Activated T-cell treated with anti-CD3 and anti-CD28 coated beads, Interleukin-2, amount 50 U/mL, for 72 hours (primary cell): ENCODE measurements at places on chromosomes 4 and X. TPM values are rescaled to one million over a fixed set of nuclear protein-coding genes. Genes with fewer than 3 reads are reported as not detected.

DNA sequence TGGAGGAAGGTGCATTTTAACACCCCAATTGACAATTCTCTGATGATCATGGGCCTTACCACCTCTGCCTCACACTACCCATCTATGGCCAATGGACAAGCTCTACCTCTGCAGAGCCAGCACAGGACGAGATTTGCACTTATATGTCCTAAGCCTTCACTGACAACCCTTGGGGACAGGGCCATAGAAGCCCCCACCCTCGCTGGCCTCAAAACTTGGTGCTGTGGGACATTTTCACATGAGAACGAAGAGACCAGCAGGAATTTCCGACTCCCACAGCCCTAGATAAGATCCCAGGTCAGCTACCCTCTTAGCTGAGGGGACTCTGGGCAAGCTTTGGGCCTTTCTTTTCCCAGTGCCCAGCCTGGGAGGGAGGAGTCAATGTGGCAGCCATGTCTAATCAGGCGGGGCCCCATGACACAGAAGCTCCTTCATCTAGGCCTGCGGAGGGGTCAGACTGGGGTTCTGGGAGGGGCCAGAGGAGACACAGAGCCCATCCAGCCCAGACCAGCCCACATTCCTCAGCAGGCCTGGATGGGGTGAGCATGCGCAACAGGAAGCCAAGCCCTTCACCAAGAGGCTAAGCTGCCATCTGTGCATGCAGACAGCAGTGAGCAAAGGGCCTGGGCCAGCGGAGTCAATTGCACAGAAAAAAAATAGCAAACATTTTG, 12.1 kb downstream of the PJA1 start:
- no peak for DNase-seq

Gene STIM2
- total RNA-seq = 39.6 TPM

Gene CCKAR
- not detected for total RNA-seq

DNA sequence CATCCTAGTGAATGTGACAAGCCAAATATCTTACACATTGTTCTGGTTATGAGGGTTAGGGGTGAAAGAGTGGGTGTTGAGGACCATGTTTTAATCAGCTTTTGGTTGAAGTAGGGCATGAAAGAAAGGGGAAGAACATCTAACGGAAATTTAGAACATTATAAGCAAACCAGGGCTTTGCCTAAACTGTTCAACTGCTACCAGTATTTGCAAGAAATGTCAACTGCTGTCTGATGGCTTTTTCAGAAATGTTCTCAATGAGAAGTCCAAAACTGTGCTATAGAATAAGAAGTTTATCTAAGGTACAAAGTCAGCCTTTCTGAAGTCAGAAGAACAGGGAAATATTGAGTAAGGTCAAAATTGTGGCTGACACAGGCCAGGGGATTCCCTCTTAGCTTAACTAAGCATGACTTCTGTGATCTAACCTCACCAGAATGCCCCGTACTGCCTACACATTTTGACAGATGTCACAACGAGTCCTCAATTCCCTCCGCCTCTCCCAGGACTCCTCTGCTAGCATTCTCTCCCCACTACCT, 67.1 kb downstream of the DTHD1 start:
- DNase-seq = peak; percentile 63

Gene OTUD6A
- not detected for total RNA-seq

Gene TMSB15A
- 0.62 TPM for total RNA-seq

Gene UGT2B15
- total RNA-seq = not detected

DNA sequence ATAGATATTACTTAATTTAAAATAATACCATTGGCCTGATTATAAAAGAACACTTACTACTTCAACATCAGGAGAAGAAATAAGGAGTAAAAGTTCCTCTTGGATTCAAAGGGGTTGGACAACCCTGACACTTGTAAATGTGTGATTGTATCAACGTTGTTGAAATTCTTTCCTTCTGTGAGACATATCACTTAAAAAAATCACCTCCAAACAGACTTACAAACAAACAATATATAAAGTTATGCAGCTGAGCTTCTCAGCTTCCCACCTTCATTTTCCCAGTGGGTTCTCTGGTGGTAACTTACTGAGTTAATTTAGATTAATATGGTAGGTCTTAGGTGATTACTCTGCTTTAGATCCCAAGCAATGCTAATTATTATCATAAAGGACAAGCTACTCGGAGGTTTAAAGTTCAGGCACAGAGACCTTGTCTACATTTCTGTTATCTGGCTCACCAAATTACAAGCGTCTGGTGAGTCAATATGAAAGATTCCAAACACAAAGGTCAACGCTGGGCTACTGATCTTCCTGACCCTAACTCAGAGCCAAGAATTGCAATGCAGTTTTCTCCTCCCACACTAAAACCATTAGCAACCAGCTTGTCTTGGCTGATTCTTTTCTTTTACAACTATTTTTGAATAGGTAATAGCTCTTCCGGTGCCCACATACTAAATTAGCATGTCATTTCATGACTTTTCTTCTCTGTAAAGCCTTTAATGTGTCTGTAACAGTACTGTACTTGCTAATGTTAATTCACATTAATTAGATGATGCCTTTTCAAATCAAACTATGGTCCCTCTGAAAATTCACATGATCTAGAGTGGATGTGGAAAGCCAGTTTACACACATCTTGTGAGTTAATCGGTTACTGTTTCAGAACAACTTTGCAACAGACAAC, 157.6 kb downstream of the RASL11B start:
- DNase-seq = no peak

DNA sequence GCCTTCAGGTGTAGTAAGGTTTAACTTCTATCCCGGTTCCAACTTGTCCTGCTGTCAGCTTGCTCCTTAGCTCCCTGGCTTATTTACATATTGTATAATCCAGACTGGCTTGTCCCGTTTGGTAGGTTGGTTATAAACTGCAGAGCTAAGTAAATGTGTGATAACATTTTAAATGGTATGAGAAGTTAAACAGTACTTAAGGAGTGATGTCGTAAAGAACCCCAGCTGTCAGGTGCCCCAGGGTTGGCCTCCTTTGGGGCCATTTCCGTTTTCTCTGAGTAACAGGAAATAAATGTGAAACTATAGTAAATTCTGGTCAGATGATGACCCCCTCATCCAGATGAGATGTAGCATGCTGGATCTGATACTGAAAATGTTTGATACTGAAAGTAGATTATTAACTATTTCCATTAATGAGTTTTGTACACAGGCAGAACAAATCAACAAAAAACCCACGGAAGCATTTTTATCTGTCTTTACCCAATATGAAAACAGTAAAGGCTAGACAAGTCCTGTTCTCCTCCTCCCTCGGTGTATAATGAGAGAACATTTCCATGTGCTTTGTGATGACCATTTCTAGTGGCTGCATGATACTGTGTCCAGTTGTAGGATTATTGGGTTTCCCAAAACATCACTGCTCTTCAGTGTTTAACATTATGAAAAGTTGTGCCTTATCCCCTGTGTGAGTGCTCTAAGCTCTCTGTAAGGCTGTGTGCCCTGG, 22.4 kb downstream of the GAB1 start:
- peak; percentile 52 for DNase-seq

- no peak for DNase-seq
Observed at GRCh38 chrX:136856551-136856950, 24.0 kb downstream of the RBMX start.

DNA sequence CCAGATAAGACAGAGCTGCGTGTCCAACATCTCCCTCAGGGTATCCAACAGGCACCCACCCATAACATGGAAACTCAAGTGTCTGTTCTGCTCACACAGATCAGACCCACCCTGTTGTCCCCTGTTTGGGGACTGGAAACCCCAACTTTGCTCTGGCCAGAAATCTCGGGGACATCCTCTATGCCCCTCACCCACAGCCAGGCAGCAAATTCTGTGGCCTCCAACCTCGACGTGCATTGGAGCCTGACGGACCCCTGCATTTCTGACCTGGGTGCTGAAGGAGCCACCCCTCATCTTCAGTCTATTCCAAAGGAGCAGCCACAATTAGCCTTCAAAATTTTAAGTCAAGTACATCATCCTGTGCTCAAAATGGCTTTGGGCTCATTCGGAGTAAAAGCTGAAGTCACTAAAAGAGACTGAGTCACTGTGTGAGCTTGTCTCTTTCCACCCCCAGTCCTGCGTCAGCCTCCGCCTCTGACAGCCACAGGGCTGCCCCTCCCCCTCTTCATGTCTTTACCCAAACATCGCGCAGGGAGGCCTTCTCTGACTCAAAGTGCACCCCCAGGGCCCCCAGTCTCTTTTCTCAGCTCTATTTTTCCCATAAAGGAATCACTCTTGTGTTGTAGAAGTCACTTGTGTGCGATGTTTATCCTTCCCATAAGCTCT, 24.4 kb upstream of the PDE6B start:
- DNase-seq = peak; percentile 84

DNA sequence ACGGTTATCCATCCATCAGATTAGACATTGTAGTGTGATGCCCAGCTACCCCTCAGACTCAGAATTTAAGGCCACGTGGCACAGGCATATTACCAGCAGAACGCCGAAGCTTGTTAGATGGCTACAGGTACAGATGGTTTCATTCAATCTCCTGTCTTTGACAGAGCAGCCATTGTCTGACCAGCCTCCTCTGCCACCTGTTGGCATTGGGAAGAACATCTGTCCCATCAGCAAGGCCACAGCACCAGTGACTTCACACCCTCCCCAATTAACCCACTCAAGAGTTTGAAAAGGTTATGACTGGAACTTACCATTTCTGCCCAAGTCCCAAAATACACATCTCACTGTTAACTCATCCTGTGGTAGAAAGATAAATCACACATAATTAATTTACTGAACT, 22.0 kb upstream of the PHKA2 start:
- DNase-seq = no peak

Gene TMSB15B
- total RNA-seq = 12.4 TPM

DNA sequence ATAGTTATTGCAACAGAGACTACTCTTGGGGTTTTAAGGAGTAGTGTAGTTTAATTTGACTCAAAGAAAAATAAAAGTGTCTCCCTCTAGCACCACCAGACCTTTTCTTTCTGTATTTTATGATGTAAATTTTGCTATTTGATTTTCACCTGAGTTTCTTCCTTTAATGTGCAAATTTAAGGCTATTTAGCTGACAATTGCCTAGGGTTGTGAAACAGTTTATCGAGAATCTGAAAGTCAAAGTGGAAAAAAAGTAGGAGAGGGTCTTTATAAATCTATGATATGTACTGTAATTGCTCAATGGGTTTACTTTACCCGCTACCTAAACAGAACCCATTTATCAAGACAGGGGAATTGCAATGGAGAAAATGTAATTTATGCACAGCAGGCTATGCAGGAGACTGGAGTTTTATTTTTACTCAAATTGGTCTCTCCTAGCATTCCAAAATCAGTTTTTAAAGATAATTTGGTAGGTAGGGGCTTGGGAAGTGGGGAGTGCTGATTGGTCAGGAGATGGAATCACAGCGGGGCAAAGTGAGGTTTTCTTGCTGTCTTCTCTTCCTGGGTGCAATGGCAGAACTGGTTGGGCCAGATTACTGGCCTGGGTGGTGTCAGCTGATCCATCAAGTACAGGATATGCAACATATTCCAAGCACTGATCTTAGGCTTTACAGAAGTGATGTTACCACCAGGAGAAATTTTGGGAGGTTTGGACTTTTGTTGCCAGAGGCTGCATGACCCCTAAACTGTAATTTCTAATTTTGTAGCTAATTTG, 228.6 kb upstream of the TACR3 start:
- DNase-seq = no peak

- no peak for DNase-seq
Observed at GRCh38 chrX:7346021-7346420, 198.1 kb upstream of the PUDP start.

- DNase-seq = no peak
Observed at GRCh38 chr4:125013891-125014290, 300.9 kb upstream of the FAT4 start.

- DNase-seq = no peak
Observed at GRCh38 chr4:100287534-100287933, 97.3 kb upstream of the DDIT4L start.

DNA sequence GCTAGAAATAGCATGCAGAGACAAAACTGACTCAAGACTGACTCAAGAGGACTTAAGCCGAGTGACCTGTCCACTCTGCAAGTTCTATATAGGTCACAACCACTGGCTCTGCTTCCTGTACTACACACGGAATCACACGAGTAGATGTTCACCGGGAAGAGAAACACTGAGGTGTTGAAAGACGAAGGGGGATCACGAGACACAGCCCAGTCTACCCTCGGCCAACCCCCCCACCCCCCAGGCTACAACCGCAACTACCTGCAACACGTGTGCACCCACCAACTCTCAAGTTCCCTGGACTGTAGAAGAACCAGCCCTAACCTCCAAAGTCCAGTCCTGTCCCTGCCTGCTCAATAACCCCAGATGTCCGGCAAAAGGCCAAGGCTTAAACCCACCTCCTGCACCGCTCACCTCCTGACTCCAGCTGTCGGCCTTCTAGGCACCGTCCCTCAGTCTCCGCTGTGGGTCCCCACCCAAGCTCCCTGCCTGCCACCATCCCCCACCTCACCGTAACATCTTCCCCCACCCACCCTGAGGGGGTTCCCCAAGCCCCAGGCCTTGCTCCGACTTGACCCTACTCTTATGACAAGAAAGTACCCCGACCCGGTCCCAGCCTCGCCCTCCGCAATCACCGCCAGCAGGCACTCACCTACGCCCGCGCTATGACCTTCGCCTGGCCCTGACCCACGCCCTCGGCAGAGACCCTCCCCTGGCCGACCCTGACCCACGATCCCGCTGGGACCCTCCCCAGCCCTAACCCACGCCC, 739 bp downstream of the GAK start:
- peak; percentile 25 for DNase-seq

DNA sequence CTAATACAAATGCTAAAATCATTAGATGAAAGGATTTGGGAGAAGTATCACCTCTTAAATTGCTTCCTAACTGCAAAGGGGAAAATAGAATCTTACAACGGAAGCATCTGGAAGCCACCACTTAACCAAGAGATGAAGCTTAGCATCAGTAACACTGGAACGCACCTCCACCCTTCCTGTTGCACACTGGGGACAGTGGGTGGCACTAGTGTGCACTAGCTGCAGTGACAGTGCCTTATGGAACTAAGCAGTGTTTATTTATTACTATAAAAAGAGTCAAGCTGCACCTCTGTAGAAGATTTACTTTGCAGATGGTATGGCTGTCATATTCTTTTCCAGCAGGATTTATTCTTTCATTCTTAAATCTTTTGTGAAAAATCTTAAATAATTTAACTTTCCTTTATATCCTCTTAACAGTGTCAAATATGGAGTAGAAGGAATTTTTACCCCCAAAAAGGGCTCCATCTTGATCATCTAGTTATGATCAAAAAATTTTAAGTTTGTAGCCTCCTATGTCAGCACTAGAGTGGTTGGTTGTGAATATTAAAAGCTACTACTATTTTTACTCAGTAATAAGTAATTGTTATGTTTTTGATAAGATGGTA, 76.7 kb downstream of the SCD5 start:
- peak; percentile 22 for DNase-seq

DNA sequence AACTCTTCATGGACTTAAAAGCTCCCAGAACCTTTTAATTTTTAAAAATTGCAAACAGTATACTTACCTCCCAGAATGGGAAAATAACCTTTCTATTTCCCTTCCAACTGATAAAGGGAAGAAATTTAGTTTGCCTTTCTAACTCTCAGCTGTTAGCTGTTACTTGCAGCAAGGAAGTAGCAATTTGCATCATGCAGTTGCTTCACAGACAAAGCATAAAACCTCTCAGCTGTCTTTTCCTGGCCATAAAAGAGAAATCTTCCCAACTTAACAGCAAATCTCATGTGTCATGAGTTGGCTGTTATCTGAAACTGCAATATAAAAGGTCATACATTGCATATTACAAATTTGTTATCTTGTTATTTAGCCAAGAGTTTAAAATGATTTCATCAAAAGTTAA, 18.4 kb downstream of the C4orf17 start:
- no peak for DNase-seq

Gene TTC29
- total RNA-seq = not detected

GRCh38 chrX:17497193-17497592, 122.2 kb downstream of the NHS start:
- no peak for DNase-seq

- no peak for DNase-seq
Observed at GRCh38 chr4:103996637-103997036, 276.9 kb upstream of the TACR3 start.

Gene CD38
- total RNA-seq = 62.9 TPM
